ENCODE measurements at places on chromosomes 7 and 10. TPM values are rescaled to one million over a fixed set of nuclear protein-coding genes. Genes with fewer than 3 reads are reported as not detected.

GPRIN2 gene
- total RNA-seq, result not detected

ABCB1 gene
- 5.0 TPM for total RNA-seq

NACAD gene
- 5.3 TPM for total RNA-seq

DNA sequence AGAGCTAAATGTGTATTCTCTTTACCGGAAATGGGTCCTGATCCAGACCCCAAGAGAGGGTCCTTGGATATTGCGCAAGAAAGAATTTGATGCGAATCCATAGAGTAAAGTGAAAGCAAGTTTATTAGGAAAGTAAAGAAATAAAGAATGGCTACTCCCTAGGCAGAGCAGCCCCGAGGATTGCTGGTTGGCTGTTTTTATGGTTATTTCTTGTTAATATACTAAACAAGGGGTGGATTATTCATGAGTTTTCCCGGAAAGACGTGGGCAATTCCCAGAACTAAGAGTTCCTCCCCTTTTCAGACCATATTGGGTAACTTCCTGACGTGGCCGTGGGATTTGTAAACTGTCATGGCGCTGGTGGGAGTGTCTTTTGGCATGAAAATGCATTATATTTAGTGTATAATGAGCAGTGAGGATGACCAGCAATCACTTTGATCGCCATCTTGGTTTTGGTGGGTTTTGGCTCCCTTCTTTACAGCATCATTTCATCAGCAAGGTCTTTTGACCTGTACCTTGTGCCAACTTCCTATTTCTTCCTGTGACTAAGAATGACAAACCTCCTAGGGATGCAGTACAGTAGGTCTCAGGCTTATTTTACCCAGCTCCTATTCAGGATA, 60.4 kb downstream of the ARL4A start:
- DNase-seq, result no peak

DNA sequence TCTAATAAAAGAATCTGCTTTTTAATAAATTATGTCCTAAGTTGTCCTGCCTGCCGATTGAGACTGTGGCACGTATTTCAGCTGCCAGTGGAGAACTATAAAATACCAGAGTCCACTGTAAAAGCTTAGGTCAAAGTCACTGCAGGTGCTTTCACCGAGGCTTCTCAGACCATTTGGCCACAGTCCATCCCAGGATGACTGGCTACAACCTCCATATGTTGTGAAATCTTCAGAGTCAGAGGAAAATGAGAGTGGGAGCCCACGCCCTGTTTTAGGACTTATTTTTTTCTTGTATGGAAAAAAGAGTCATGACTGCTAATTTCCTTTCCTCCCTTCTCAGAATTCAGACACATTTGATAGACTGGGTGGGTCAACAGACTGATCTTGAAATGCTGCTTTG, 182.9 kb downstream of the ANK3 start:
- no peak for DNase-seq

- no peak for DNase-seq
These were observed 46.9 kb downstream of the ZNRF2 start for GRCh38 chr7:30331338-30331737.

DNA sequence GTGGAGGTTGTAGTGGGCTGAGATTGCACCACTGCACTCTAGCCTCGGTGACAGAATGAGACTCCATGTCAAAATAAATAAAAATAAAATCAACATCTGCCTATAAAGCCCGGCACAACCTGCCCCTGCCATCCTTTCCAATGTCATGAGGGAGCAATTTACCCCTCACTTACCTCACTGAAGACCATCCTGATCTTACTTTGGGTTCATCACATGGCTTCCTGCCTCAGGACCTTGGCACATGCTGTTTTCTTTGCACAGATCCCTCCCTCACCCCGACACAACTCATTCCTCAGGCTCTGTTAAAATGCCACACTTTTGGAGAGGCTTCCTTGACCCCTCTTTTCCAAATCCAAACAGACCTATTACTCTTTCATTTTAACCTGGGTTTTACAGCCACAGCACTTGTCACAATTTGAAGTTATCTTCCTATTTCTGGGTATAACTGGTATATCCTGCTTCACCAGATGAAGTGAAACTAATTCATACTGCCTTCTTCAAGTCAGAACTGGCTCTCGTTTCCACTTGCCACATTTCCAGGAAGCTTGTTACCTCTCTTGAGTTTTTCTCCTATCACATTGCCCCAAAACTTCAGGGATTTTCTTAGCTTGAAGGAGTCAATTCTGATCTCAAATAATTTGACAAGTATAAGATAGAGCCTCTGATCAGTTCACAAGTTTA, 69.3 kb upstream of the PARD3 start:
- DNase-seq, result no peak

All from cardiac septum (tissue), 1 donor.